ENCODE measurements at places on chromosomes 16 and 17.

GRCh38 chr17:10745231-10745630 is 15.4 kb upstream of the TMEM220 start:
- no peak for DNase-seq

- no peak for DNase-seq
Observed at GRCh38 chr17:36950027-36950426, 1.3 kb downstream of the AATF start.

DNA sequence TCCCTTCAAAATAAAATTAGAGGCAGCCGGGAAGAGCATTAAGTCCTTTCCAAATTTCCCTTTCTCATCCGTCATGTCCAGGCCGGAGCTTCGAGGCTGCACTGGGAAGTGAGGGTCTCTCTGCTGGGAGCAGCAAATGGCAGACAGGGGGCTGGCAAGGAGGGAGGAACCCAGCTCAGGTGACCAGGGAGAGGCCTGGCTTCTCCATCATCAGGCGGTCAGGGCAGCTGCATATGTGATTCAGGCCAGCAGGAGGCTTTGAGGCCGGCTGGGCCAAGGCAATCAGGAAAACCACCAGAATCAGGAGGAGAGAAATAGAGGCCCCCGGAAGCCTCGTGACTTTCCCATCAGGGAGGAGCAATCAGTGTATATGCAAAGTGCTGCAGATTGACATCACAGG is 85.0 kb upstream of the RPL38 start:
- no peak for DNase-seq

- DNase-seq = no peak
Observed at GRCh38 chr17:81468111-81468769, 44.4 kb downstream of the ACTG1 start.

DNA sequence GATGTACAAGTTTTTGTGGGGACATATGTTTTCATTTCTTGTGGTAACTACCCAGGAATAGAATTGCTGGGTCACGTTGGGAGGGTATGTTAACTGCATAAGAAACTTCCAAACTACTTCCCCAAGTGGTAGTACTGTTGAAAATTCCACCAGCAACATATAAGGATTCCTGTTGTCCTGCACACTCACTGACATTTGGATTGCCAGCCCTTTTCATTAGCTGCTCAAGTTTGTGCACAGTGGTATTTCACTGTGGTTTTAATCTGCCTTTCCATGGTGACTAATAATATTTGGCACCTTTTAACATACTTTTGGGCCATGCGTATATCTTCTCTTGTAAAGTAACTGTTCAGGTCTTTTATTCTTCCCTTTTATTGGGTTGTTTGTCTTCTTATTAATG is 103.3 kb downstream of the GNAO1 start:
- no peak for DNase-seq

- DNase-seq = no peak
Observed at GRCh38 chr17:19336938-19337711, 25.4 kb downstream of the B9D1 start.

DNA sequence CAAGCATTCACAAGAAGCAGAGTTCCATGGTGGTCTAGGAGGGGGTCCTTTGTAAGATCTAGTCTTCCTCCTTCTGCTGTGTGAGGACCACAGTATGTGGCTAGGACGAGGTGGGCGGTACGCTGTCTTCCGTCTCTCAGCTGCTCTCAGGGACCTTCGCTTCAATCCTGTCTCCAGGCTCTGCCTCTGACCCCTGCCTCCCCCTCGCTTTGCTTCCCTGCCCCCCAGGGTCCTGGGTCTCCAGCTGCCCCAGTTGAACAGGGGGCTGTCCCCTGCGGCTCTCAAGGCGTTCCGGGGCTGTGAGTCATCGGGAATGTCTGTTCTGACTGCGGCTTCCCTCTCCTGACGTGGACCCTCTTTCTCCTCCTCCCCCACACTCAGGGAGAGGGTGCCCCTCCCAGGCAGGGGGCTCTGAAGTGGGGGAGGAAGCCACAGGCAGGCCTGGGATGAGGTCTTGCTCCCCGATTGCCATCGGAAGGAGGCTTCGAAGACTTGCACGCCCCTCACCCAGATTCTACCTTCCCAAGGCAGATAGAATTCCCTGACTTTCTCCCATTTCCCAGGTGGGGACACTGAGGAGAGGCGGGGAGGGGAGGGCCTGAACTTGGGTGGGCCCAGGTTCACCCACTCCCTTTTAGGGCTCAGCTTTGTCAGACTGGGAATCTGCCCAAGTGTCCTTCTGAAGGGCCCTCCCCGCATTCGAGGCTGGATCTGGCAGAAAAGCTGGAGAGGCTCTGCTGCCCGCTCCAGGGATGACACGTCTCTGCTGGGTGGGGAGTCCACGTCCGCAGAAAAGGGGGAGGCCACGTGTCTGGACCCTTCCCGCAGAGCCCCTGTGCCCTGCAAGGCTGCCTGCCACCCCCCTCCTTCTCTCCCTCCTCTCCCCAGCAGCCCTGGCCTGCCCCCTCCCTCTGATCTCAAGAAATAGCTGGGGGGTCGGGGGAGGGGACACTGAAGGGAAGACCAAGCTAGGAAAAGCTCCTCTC is 9.1 kb upstream of the COL1A1 start:
- no peak for DNase-seq

DNA sequence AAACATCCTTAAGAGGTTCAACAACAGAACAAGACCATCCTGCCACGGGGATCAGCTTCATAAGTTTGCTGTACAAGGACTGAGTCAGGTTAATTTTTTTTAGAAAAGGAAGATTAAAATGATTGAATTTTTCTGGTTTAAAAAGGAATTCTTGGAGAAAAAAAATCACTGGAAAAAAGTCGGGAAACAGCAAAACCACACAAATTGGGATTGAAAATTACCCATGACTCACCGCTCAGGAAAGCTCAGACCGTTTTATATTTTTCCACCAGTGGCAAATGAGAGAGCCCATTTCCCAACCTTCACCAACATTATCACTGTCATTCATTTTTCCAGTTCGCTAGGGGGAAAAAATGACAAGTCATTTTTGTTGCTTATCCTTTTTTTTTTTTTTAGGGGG is 46.6 kb downstream of the MRM3 start:
- DNase-seq = no peak

- no peak for DNase-seq
Observed at GRCh38 chr17:83195330-83196023, 116.1 kb downstream of the METRNL start.

DNA sequence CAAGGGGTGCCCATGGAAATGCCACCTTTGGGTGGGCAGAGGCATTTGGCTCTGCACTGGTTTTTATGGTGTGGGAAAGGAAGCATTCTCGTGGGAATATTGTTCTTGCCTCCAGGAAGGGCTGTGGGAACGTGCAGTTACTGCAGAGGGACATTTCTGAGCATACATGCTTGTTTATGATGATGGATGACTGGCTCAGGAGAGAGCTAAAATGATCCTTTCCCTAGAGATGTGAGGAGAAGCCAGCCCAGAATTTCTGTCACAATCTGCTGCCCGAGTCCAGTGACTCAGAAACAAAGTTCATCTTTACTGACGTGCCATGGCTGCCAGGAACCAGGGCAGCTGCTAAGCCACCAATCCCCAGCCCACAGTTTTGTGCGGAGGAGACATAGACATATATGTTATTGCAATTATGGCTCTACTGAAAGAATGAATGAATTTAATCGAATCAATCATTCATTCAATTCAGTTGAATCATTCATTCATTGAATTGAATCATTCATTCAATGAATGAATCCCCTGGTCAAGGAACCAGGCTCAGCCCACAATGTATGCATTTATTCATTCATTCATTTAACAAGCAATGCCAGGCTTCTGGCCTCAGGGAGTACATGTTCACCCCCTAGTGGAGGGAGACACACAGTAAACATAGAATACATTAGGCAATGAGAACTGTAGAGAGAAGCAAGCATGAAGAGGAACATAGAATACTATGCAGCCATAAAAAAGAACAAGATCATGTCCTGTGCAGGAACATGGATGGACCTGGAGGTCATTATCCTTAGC is 414.4 kb upstream of the HSBP1 start:
- DNase-seq = no peak

GRCh38 chr17:73867056-73867455 is 222.8 kb upstream of the SDK2 start:
- no peak for DNase-seq

GRCh38 chr17:55005520-55005919 is 37.0 kb downstream of the STXBP4 start:
- no peak for DNase-seq

- no peak for DNase-seq
Observed at GRCh38 chr16:83233153-83233552, 574.6 kb upstream of the HSBP1 start.

DNA sequence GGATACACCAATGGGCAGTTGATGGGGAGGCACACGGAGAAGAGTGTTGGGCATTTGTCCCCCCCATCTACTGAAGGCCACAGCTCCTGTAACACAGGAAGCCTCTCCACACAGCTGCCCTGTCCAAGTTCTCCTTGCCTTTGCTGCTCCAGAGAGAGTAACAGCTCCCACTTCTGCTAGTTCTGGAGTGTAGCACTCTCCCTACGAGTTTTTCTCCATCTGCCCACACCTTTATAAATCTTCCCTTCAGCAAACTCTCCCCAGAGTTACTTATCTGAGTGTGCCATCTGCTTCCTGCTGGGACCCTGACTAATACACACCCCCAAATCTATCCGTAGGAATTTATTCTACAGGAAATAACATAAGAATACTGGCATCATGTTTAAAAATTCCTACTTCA is 42.6 kb upstream of the ERN1 start:
- DNase-seq = no peak

GRCh38 chr17:76383546-76384221 is 725 bp upstream of the SPHK1 start:
- peak; percentile 23 for DNase-seq

- no peak for DNase-seq
Observed at GRCh38 chr17:51725185-51725584, 433.3 kb downstream of the CA10 start.

DNA sequence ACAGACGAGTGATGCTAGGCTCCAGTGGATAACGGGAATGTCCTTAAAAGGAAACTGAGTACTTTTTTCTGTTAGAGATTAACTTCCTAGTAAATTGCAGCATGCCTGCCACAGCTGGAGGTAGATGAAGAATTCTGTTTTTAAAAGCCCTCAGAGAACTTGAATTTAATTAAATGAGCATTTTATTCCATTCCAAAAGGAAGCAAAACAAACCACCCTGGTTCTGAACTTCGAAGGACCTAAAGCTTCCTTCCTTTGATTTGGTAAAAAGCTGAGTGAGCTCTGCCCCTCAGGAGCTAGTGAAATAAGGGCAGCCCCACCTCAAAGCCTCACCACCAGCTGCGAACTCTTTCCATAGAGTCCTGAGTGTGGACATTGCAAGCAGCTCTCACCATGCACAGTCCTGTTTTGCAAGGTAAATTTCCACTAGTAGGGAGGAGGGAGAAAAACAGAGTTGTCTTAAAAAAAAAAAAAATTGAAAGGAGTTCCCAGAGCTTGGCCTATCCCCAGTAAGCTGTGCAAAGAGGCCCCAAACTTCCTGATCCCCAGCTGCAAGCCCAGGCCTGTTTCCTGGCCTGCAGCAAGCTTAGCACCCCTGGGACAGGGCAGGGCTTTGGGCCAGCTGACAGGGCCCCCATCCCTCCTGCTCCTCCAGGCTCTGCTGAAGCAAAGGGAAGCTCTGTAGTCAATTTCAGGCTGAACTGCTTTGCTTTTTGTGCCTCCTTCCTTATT is 11.2 kb downstream of the CHD9NB start:
- no peak for DNase-seq

DNA sequence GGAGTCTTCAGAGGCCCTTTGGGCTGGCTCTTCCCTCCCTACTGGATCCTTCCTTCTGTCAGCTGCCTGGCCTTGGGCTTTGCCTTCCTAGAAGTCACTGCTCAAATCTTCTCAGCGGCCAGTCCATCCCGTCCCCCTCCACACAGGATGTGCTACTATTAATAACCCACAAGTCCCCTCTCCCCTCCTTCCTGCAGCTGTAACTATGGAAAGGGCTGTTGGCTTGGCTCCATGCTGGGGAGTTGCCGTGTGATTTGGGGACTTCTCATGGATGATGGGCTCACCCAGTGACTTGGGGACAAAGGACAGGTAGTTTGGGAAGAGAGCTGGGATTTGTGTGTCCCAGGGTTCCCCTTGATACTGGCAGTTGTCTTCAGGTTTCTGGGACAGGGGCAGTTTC is 19.4 kb downstream of the TMEM94 start:
- DNase-seq = no peak

Data from stimulated activated CD8-positive, alpha-beta memory T cell treated with anti-CD3 and anti-CD28 coated beads, Interleukin-7, amount 100 ng/mL, for 1 hour (primary cell).